ENCODE measurements at places on chromosomes 11 and 22. TPM values are rescaled to one million over a fixed set of nuclear protein-coding genes. Genes with fewer than 3 reads are reported as not detected.
A peak's percentile ranks its signal among the peaks of the same experiment; 100 is the strongest.

ZNF70 gene
- total RNA-seq, result 4.9 TPM

LARGE2 gene
- total RNA-seq, result 6.6 TPM

VPREB3 gene
- not detected for total RNA-seq

LRRN4CL gene
- total RNA-seq, result 45.2 TPM

PYGM gene
- total RNA-seq, result 0.98 TPM

DNA sequence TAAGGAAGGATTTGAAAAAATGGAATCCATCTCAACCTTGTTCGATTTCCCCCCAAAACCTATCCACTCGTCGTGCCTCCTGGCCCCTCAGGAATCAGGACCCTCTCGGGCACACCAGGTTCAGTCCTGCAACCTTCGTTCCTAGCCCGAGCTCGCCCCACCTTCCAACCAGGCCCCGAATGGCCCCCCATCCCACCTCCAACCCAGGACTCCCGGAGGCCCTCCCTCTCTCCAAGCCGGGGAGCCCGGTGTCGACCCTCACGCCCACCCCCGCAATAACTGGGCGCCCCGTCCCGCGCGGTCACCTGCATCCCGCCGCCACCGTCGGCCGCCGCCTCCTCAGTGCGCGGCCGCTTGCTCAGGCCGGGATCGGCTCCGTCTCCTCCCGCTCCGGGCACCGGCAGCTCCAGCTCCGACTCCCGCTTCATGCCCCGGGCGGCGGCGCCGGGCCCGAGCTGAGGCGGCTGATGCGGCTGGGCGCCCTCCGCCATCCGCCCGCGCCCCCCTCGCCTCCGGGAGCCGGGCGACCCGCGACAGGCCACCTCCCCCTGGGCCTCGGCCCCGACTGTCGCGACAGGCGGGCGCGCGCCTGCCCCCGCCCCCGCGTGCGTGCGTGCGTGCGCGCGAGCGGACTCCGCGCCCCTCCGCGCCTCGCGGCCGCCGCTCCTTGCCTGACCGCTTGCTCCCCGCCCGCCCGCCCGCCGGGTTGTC is 534 bp downstream of the RBFOX2 start:
- no peaks in the 10 kb centered on the region for H3K27me3 ChIP-seq
- peaks cover 37% of the 10 kb centered on the region for H3K4me1 ChIP-seq
- H3K36me3 ChIP-seq, result no peaks in the 10 kb centered on the region
- DNase-seq, result no peak
- H3K4me3 ChIP-seq, result peak overlapping the region; percentile 88
- H3K27ac ChIP-seq, result peak overlapping the region; percentile 95

GRCh38 chr11:13745165-13745564 is 76.7 kb downstream of the FAR1 start:
- no peaks in the 10 kb centered on the region for H3K4me1 ChIP-seq
- H3K36me3 ChIP-seq, result no peaks in the 10 kb centered on the region
- no peak overlapping the region for H3K4me3 ChIP-seq
- DNase-seq, result no peak

DNA sequence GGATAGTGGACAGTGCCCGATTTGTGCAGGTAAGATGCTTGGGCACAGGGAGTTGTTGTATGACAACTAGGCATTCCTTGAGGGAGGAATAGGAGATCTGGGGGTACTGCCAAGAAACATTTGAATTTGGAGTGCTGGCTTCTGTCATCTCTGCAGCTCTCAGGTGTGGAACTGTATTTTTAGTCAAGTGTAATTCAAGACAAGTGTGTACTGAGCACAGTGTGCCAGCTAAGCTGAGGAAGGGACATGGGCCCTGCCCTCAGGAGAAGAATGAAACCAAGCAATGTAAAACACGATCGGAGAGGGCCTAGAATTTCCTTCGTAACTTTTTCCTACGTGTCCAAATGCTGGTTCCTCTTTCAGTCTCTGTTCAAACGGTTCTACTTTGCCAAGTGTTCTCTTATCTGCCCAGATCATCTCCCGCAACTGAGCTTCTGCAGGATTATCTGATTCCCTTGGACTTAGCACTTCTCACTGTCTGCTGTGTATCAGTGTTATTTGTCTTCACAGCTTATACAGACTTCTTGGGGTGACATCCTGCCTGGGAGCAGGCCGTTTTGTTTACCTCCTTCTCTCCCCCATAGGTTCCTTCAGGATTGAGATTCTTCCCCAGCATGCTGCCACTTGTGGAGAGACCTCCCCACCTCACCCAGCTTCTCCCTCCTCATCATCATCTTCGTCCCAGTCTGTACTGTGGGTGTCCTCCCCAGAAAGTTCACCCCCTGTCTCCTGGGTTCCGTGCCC is 27.6 kb downstream of the ART5 start:
- no peak overlapping the region for H3K4me3 ChIP-seq
- H3K36me3 ChIP-seq, result no peaks in the 10 kb centered on the region
- no peak for DNase-seq
- H3K27me3 ChIP-seq, result no peaks in the 10 kb centered on the region
- no peaks in the 10 kb centered on the region for H3K4me1 ChIP-seq

- no peaks in the 10 kb centered on the region for H3K27me3 ChIP-seq
- no peaks in the 10 kb centered on the region for H3K36me3 ChIP-seq
- peaks cover 11% of the 10 kb centered on the region for H3K4me1 ChIP-seq
- H3K4me3 ChIP-seq, result no peak overlapping the region
Observed at GRCh38 chr11:472272-472671, 22.2 kb downstream of the PTDSS2 start.

GRCh38 chr11:7691759-7692350 is 14.4 kb downstream of the OVCH2 start:
- H3K4me1 ChIP-seq, result no peaks in the 10 kb centered on the region
- no peak overlapping the region for H3K4me3 ChIP-seq
- H3K27ac ChIP-seq, result no peak overlapping the region
- no peaks in the 10 kb centered on the region for H3K27me3 ChIP-seq

DNA sequence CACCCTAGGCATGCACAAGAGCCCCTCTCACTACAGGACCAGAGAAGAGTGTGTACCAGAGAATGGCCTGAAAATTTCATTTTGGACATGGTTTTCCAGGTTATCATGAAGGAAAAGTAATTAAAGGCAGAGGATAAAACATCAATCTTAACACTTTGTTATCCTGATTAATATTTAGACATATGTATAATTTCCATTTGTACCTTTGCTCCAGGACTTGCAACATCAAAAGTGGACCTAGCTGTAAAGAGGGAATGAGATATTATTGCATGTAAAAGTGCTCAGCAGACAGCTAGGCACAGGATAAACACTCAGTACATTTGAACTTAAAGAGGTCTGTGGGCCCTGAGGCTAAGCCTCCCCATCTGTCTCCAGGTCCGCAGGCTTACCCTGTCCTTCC is 2.0 kb upstream of the SCN4B start:
- no peak overlapping the region for H3K4me3 ChIP-seq
- H3K27ac ChIP-seq, result no peak overlapping the region
- peaks cover 4% of the 10 kb centered on the region for H3K27me3 ChIP-seq
- DNase-seq, result no peak
- H3K36me3 ChIP-seq, result no peaks in the 10 kb centered on the region
- peaks cover 17% of the 10 kb centered on the region for H3K4me1 ChIP-seq

- H3K27me3 ChIP-seq, result no peaks in the 10 kb centered on the region
- peaks cover 10% of the 10 kb centered on the region for H3K4me1 ChIP-seq
- no peak overlapping the region for H3K4me3 ChIP-seq
- DNase-seq, result no peak
- no peak overlapping the region for H3K27ac ChIP-seq
Observed at GRCh38 chr11:119472856-119473222, 49.9 kb upstream of the THY1 start.

DNA sequence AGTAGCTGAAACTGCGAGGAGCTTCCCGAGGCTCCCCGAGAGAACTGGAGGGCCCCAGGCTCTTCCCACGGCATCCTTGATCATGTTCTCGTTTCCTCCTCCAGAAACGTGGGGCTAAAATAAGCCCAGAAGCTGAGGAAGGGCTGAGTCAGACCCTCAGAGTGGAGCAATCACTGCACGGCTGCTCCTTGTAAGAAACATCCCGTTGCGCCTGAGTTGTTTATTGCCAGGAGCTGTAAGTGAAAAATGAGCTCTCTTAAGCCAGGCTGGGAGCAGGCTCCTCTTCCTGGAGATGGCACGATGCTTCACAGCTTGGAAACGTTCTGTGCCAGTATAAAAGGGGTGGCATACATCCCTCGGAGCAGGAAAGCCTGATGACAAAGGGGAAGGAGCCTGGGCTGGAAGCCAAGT is 47.3 kb upstream of the SYN3 start:
- DNase-seq, result no peak
- H3K4me1 ChIP-seq, result no peaks in the 10 kb centered on the region
- H3K4me3 ChIP-seq, result no peak overlapping the region
- H3K27me3 ChIP-seq, result no peaks in the 10 kb centered on the region
- H3K36me3 ChIP-seq, result no peaks in the 10 kb centered on the region
- no peak overlapping the region for H3K27ac ChIP-seq

GRCh38 chr11:67576735-67577475 is 6.7 kb upstream of the GSTP1 start:
- H3K4me3 ChIP-seq, result no peak overlapping the region
- no peaks in the 10 kb centered on the region for H3K4me1 ChIP-seq
- H3K27ac ChIP-seq, result no peak overlapping the region
- no peak for DNase-seq
- no peaks in the 10 kb centered on the region for H3K36me3 ChIP-seq

DNA sequence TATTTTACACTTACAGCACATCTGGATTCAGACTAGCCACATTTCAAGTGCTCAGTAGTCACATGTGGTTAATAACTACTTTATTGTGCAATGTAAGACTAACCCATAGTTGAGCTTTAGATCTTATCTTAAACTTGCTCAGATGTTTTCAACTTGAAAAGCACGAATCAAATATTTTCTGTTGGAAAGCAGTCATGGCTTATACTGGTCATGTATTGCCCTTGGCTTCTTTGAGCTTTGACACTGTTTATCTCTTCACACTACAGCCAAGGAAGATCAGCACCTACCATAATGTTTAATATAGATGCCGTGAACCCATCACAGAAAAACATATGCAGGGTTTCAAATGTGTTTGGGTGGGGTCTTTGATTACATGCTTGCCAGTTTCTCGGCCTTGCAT is 4.4 kb downstream of the RBX1 start:
- no peaks in the 10 kb centered on the region for H3K27me3 ChIP-seq
- DNase-seq, result no peak
- peaks cover 15% of the 10 kb centered on the region for H3K4me1 ChIP-seq
- H3K4me3 ChIP-seq, result no peak overlapping the region
- peaks cover 31% of the 10 kb centered on the region for H3K36me3 ChIP-seq

DNA sequence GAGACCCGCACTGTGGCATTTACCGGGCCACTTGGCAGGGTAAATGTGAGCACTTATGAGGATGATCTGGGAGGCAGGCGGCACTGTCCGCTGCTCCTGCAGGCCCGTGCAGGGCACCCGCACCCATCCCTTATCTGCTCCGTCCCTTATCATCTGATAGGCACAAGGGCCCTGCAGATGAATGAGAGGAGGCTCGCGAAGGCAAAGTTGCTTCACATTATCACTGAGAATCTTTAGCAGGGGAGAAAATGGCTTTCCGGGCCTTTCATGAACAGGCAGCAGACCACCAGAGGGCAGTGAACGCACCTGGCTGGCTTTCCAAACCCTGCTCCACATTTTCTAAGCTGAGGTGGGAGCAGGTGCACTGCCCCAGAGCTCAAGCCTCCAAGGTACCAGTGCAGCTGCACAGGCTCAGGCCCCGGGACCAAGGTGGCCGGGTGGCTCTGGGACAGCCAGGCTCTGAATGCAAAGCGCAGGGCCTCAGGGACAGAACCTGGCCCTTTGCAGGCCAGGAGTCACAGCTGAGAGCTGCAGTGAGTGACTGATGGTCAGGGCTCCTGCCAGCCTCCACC is 165.6 kb downstream of the SHANK2 start:
- H3K27ac ChIP-seq, result no peak overlapping the region
- H3K4me3 ChIP-seq, result no peak overlapping the region
- DNase-seq, result no peak
- H3K4me1 ChIP-seq, result no peaks in the 10 kb centered on the region

DNA sequence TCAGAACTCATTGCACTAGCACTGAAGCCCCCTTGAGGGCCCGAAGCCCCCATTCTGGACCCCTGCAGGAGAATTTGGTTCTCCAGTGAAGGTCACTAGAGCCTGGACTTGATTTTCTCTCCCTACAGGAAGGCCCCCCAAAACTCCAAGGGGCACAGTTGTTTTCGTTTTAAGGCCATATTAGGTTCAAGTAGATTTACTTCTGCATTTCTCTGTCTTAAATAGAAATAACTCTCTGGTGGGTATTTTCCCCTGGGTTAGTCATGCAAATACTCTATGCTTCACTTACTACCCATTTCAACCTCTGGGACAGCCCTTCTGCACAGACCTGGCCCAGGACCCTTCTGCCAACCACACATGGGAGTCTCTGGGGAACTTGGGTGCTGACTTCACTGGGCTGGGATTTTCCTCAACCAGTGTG is 41.6 kb downstream of the WEE1 start:
- peaks cover 15% of the 10 kb centered on the region for H3K4me1 ChIP-seq
- peak overlapping the region; percentile 99 for H3K27ac ChIP-seq
- H3K27me3 ChIP-seq, result no peaks in the 10 kb centered on the region
- H3K4me3 ChIP-seq, result no peak overlapping the region
- no peaks in the 10 kb centered on the region for H3K36me3 ChIP-seq

DNA sequence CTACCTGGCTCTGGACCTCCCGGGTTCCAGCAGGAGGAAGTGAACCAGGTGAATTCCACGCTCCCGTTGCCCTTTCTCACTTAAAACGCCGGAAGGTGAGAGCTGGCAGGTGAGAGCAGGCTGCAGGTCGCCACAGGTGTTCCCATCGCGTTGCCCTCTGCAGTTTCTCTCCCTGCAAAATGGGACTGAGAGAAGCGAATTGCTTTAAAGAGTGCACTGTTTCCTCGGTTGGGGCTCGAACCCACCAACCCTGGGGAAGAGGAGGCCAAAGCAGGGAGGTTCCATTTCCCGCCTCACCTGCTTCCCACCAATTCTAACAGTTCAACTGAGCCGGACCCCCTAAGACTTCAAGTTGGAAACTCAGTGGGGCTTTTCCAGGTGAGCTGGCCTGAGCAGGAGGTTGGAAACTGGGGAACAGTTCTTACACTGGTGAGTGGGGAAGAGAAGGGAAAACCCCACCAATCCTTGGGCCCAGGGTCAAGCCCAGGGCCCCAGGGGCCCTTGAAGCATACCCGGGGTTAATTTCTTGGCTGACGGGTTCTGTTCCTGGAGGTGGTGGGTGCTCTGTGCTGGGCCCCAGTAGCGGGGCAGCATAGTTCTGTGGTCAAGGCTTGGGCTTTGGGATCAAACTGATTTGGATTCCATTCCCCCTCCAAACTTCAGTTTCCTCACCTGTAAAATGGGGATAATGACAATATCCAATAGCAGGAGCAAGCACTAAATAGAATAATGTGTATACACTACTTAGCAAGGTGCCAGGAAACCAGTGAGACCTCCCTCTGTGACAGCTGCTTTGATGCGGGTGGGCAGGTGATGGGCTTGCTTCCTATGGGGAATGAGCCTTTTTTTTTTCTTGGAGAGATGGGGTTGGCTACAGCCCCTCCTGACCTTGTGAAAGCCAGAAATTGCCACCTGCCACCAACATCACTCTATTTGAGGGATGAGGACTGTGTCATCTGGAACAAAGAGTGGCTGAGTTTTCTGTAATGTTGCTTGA is 788 bp downstream of the CD82 start:
- H3K4me3 ChIP-seq, result peak overlapping the region; percentile 53
- no peak for DNase-seq
- H3K27ac ChIP-seq, result peak overlapping the region; percentile 71
- H3K36me3 ChIP-seq, result no peaks in the 10 kb centered on the region

- H3K4me1 ChIP-seq, result peaks cover 10% of the 10 kb centered on the region
- no peak overlapping the region for H3K27ac ChIP-seq
- no peak for DNase-seq
- H3K27me3 ChIP-seq, result peaks cover 5% of the 10 kb centered on the region
Observed at GRCh38 chr11:33802194-33802950, 28.1 kb upstream of the FBXO3 start.
